Tibial nerve (tissue), 4 donors: ENCODE measurements at places on chromosomes 13 and 19.

DNA sequence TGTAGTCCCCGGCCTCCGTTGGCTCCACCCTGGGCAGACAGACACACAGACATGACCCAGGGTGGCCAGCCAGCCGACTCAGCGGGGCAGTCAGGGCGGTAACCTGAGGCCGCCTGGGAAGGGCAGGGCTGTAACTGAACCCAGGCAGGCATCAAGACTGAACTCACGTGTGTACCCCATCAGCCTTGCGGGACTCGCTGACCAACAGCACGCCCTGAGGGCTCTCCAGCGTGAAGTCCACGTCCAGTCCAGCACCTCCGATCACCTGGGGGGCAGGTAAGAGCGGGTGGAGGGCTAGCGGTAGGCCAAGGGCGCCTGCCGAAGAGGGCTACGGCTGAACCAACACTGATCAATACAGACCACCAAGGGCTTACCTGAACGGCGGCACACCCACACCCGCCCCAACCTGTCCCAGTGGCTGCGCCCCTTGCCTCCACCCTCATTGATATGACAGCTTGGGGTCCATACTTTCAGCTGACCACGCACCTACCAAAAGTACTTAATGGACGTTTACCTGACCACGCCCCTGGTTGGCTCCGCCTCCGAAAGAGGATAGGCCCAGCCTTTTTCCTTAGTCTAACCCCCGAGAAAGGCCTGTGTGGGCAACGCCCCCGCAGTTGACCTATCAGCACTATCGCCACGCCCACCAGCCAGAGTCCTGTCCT, 791 bp downstream of the TMED1 start:
- no peaks in the 10 kb centered on the region for H3K27me3 ChIP-seq
- peaks cover 14% of the 10 kb centered on the region for H3K36me3 ChIP-seq
- peak overlapping the region; percentile 83 for H3K4me3 ChIP-seq
- H3K27ac ChIP-seq: peak overlapping the region; percentile 99

GRCh38 chr13:76663592-76664335, 222.4 kb downstream of the KCTD12 start:
- no peak overlapping the region for H3K27ac ChIP-seq
- H3K27me3 ChIP-seq: no peaks in the 10 kb centered on the region
- no peak overlapping the region for H3K4me3 ChIP-seq
- peaks cover 21% of the 10 kb centered on the region for H3K4me1 ChIP-seq

DNA sequence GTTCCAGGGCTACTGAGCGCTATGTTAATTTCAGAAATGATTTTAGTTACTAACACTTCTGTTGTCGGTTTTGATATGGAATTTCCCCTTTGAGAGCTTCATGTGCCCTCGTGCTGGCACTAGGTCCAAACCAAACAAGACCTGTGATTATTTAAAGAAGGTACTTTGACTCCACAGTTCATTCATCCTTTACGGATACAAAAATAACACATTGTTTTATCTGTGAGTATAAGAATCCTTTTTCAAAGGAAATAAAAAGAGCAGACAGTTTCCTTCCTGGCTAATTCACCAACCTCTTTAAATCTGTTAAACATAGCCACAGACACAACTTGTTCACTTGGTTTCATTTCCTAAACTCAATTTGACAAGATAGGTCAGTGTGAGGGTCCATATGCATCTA, 141.2 kb downstream of the FLT1 start:
- no peaks in the 10 kb centered on the region for H3K36me3 ChIP-seq
- DNase-seq: no peak
- peaks cover 2% of the 10 kb centered on the region for H3K4me1 ChIP-seq
- no peaks in the 10 kb centered on the region for H3K27me3 ChIP-seq
- H3K27ac ChIP-seq: no peak overlapping the region
- no peak overlapping the region for H3K4me3 ChIP-seq

DNA sequence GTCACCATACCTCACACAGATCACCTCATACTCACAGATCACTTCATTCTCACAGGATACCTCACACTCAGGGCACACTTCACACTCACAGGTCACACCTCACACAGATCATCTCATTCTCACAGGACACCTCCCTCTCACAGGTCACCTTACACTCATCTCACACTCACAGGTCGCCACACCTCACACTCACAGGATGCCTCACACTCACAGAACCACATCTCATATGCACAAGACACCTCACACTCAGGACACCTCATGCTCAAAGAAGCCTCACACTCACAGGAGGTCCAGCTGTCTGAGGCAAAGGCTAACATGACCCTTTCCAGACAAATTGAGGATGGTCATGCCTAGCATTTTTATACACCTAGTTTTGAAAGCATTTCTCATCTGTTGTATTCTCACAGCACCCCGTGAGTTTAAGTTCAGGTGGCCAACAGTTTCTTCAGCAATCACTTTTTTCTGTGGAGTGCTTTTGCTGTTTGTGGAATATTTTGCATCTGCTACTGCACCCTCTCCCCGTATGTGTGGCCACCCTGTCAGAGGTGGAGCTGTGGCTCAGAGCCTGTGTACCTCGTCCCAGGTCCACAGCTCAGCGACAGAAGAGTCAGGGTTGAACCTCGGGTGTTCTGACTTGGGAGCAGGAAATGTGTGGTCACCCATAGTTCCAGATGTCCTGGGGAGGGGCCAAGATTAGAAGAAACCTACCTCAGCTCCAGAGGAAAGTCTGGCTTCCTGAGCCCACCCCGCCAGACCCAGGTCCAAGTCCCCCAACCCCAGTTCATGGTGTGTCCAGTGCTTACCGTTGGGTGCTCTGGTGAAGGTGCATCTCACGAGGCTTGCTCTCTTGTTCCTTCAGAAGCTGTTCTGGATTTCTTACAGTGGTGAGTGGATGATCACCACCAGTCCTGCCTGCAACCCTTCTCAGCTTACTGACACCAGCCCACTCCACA, 7.6 kb downstream of the F7 start:
- no peak for DNase-seq
- no peak overlapping the region for H3K4me3 ChIP-seq
- peaks cover 7% of the 10 kb centered on the region for H3K4me1 ChIP-seq
- H3K36me3 ChIP-seq: no peaks in the 10 kb centered on the region
- no peak overlapping the region for H3K27ac ChIP-seq

GRCh38 chr19:21491146-21491545, 14.3 kb upstream of the ZNF429 start:
- no peak for DNase-seq
- H3K27me3 ChIP-seq: no peaks in the 10 kb centered on the region
- no peaks in the 10 kb centered on the region for H3K36me3 ChIP-seq
- no peak overlapping the region for H3K27ac ChIP-seq
- no peaks in the 10 kb centered on the region for H3K4me1 ChIP-seq

DNA sequence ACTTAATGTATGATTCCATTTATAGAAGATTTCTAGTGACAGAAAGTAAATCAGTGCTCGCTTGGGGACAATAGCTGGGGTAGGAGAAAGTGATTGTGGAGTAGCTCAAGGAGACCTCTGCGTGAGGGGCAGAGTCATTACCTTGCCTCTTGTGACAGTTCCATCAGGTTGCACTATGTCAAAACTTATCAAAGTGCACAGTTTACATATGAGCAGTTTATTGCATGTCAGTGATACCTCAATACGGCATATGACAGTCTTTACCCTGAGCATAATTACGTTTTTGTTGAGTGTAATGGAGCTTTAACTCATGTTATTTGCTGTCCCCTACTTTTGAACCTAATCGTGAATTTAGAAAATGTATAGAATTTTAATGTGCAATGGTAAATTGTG, 15.0 kb downstream of the ARHGEF7 start:
- H3K27me3 ChIP-seq: no peaks in the 10 kb centered on the region
- no peak overlapping the region for H3K4me3 ChIP-seq
- peaks cover 3% of the 10 kb centered on the region for H3K4me1 ChIP-seq
- H3K27ac ChIP-seq: no peak overlapping the region
- DNase-seq: no peak
- no peaks in the 10 kb centered on the region for H3K36me3 ChIP-seq

GRCh38 chr19:51690454-51691073, 2.6 kb upstream of the SPACA6 start:
- no peak for DNase-seq
- no peaks in the 10 kb centered on the region for H3K4me1 ChIP-seq
- no peaks in the 10 kb centered on the region for H3K36me3 ChIP-seq
- peak overlapping the region; percentile 68 for H3K4me3 ChIP-seq

DNA sequence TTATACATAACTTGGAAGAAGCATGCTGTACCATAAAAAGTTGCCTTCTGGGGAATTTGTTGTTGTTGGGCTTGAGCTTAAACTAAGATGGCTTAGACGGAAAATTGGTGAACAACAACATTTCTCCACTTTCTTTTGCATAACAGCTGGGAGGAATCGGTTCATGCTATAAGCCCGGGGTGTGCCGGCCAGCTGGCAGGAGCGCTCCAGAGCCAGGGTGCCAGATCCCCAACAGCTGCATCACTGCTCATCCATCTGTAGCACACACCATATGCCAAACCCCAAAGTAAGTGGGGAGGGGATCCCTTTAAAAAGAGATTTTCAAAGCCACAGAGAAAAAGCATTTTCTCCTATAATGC, 419.5 kb upstream of the ARGLU1 start:
- H3K36me3 ChIP-seq: no peaks in the 10 kb centered on the region
- H3K27me3 ChIP-seq: no peaks in the 10 kb centered on the region
- H3K4me3 ChIP-seq: no peak overlapping the region
- H3K27ac ChIP-seq: no peak overlapping the region
- no peaks in the 10 kb centered on the region for H3K4me1 ChIP-seq
- no peak for DNase-seq

DNA sequence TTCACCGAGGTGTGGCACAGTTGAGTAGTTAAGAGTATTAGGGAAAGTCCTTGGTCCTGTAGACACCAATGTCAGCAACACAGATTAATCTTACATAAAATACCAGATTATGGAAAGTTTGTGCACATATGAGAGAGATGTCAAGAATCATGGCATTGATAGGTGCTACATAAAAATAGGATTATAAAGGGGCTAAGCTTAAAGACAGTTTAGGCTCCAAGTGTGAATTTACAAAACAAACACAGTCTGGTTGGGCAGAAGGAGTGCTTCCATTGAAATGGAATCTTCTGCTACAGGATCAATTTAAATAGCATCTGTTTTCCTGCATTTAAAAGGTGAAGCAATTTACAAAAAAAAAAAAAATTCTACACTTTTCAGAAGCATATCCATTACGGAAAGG, 292.9 kb downstream of the DNAJC15 start:
- H3K4me3 ChIP-seq: no peak overlapping the region
- no peaks in the 10 kb centered on the region for H3K27me3 ChIP-seq
- no peaks in the 10 kb centered on the region for H3K36me3 ChIP-seq
- H3K27ac ChIP-seq: no peak overlapping the region
- H3K4me1 ChIP-seq: no peaks in the 10 kb centered on the region
- no peak for DNase-seq

- H3K4me3 ChIP-seq: no peak overlapping the region
- no peak for DNase-seq
- no peaks in the 10 kb centered on the region for H3K36me3 ChIP-seq
- no peak overlapping the region for H3K27ac ChIP-seq
- H3K4me1 ChIP-seq: no peaks in the 10 kb centered on the region
- H3K27me3 ChIP-seq: no peaks in the 10 kb centered on the region
Observed at GRCh38 chr13:27482983-27483382, 32.6 kb upstream of the MTIF3 start.

GRCh38 chr13:95485518-95486144, 66.9 kb upstream of the CLDN10 start:
- no peak overlapping the region for H3K27ac ChIP-seq
- H3K36me3 ChIP-seq: no peaks in the 10 kb centered on the region
- H3K4me3 ChIP-seq: no peak overlapping the region
- no peak for DNase-seq
- no peaks in the 10 kb centered on the region for H3K27me3 ChIP-seq
- no peaks in the 10 kb centered on the region for H3K4me1 ChIP-seq

DNA sequence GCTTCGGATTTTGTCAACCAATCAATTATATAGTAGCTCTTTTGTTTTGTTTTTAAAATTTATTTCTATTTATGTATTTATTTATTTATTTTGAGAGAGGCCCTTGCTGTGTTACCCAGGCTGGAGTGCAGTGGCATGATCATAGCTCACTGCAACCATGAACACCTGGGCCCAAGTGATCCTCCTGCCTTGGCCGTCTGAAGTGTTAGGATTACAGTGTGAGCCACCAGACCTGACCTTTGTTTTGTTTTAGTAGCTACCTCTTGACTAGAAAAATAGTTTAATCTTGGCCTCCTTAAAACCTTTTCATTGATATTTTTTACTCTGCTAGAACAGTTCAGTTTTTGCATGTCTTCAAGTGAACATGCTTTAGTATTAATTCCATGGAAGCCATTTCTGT, 15.1 kb downstream of the GARRE1 start:
- H3K4me1 ChIP-seq: peaks cover 51% of the 10 kb centered on the region
- no peaks in the 10 kb centered on the region for H3K27me3 ChIP-seq
- no peak overlapping the region for H3K4me3 ChIP-seq
- no peak for DNase-seq

- H3K4me1 ChIP-seq: no peaks in the 10 kb centered on the region
- DNase-seq: no peak
- H3K27ac ChIP-seq: no peak overlapping the region
- H3K4me3 ChIP-seq: no peak overlapping the region
- no peaks in the 10 kb centered on the region for H3K36me3 ChIP-seq
Observed at GRCh38 chr13:100063906-100064305, 25.0 kb upstream of the PCCA start.

- H3K4me3 ChIP-seq: no peak overlapping the region
- peak overlapping the region; percentile 12 for H3K27ac ChIP-seq
Observed at GRCh38 chr19:11323601-11324078, 15.8 kb downstream of the RAB3D start.

DNA sequence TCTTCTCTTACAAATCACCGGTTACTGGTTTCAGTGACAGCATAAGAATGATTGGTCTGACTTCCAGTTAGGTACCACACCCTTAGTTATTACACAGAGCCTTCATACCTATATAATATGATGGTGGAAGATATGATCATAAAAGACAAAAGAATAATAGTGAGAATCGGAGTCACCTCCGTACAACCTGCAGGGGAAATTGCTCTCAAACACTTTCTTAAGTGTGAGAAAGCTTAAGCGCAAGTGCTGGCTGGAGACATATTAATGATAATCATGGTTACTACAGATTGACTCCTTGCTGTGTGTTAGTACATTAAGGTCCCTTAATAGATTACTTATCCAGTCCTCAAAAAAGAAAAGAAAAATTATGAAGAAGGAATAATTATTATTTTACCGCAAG, 1.8 kb upstream of the LHFPL6 start:
- peaks cover 16% of the 10 kb centered on the region for H3K4me1 ChIP-seq
- H3K27ac ChIP-seq: no peak overlapping the region
- DNase-seq: no peak
- no peaks in the 10 kb centered on the region for H3K27me3 ChIP-seq
- H3K36me3 ChIP-seq: no peaks in the 10 kb centered on the region
- no peak overlapping the region for H3K4me3 ChIP-seq

DNA sequence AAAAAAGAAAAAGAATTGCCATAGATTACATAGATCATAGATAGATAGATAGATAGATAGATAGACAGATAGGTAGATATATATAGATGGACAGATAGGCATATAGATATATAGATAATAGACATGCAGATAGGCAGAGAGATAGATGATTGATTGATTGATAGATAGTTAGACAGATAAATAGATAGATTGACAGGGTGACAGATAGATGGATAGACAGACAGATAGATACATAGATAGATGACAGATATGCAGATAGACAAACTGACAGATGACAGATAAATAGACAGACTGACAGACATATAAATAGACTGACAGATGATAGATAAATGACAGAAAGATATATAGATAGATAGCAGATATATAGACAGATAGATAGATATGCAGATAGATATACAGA, 474.0 kb downstream of the IRS2 start:
- H3K4me1 ChIP-seq: no peaks in the 10 kb centered on the region
- no peak for DNase-seq
- H3K27ac ChIP-seq: no peak overlapping the region
- H3K4me3 ChIP-seq: no peak overlapping the region

- no peak for DNase-seq
- no peak overlapping the region for H3K27ac ChIP-seq
- no peak overlapping the region for H3K4me3 ChIP-seq
- H3K27me3 ChIP-seq: no peaks in the 10 kb centered on the region
Observed at GRCh38 chr19:39951065-39951650, 16.7 kb upstream of the FCGBP start.
